ENCODE measurements at places on chromosomes 13 and 19.

DNA sequence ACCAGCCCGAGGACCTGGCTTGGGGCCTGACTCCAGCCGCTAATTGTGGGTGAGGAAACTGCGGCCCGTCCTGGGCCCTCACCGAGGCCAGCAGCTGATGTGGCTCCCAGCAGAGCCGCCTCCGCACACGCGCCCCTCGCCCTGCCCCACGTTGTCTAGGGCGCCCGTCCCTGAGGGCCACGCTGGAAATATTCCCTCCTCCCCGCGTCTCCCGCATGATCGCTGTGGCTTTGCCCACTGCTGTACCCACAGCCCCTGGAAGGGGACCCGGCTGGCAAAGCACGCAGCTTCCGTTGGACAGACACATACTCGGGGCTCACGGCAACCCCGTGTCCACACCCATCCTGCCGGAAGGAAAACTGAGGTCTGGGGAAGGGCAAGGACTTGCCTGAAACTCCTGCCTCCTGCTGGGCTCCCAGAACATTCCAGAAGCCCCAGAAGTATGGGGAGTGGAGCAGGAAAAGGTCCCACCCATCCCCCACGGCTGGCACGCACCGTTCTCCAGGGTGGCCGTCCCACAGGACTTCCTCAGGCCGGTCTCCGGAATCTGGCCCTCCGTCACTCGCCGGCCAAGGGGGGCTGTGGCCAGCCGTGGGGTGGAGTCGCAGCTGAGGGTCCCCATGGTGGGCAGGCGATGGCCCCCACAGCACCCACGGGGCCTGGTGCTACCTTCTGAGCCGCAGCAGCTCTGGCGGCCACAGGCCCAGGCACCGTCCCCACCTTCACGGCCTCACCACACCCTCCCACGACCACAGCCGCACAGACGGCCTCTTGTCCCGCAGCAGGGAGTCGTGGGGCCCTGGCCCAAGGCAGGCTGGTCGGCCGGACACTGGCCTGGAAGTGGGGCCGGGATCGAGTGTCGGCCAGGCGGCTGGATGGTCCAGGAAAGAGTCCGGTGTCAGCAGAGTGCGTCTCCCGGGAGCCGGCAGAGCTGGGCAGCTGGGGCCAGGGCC lies 13.6 kb upstream of the SHC2 start:
- H3K4me3 ChIP-seq = no peak overlapping the region
- DNase-seq = no peak
- peaks cover 7% of the 10 kb centered on the region for H3K27me3 ChIP-seq
- H3K4me1 ChIP-seq = no peaks in the 10 kb centered on the region
- no peak overlapping the region for H3K27ac ChIP-seq
- H3K36me3 ChIP-seq = no peaks in the 10 kb centered on the region

- no peaks in the 10 kb centered on the region for H3K36me3 ChIP-seq
- H3K4me3 ChIP-seq = peak overlapping the region; percentile 60
- peak overlapping the region; percentile 86 for H3K27ac ChIP-seq
- peak; percentile 53 for DNase-seq
- peaks cover 4% of the 10 kb centered on the region for H3K27me3 ChIP-seq
- peaks cover 18% of the 10 kb centered on the region for H3K4me1 ChIP-seq
Observed at GRCh38 chr19:48501494-48502349, 9.9 kb downstream of the LMTK3 start.

GRCh38 chr13:75618308-75618707 lies 17.8 kb upstream of the LMO7 start:
- H3K4me1 ChIP-seq = no peaks in the 10 kb centered on the region
- H3K36me3 ChIP-seq = peaks cover 10% of the 10 kb centered on the region
- H3K27me3 ChIP-seq = no peaks in the 10 kb centered on the region
- H3K27ac ChIP-seq = peak overlapping the region; percentile 80

DNA sequence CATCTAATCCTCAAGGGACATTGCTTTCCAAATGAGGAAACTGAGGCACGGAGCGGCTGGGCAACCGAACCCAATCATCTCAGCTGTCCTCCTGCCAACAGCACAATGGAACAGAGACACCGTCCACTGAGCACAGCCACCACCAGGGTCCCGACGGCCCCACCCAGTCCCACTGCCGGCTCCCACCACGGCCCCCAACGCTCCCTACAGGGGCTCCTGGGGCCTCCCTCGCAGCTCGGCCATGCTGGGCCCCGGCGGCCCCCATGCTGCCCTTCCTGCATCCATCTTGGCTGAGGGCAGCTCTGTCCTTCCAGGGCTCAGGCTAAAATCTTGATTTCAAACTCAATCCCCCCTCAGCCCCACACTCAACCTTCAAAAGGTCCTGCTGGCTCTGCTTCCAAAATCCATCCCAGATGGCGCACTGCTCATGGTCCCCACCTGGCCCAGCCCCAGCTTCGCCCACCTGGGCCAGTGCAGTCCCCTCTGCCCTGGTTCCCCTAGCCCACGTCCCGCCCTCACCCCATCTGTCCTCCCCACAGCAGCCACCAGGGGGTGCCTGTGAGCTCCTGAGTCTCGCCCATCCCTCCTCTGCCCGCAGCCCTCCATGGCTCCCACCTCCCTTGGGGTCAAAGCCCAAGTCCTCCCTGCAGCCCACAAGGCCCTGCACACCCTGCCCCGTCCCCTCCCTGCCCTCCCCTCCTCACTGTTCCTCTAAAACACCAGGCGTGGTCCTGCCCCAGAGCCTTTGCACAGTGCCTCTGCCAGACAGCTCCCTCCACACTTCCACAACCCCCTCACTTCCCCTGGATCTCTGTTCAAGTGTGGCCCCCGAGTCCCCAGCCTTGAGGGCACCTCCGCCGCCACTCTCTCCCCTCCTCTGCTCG lies 7.9 kb downstream of the PIP5K1C start:
- H3K36me3 ChIP-seq = no peaks in the 10 kb centered on the region
- no peak overlapping the region for H3K4me3 ChIP-seq
- peaks cover 24% of the 10 kb centered on the region for H3K4me1 ChIP-seq
- no peaks in the 10 kb centered on the region for H3K27me3 ChIP-seq
- no peak overlapping the region for H3K27ac ChIP-seq

GRCh38 chr13:30928978-30929377 lies 3.5 kb upstream of the TEX26 start:
- H3K4me1 ChIP-seq = peaks cover 3% of the 10 kb centered on the region
- H3K4me3 ChIP-seq = no peak overlapping the region
- H3K27ac ChIP-seq = no peak overlapping the region
- no peak for DNase-seq
- no peaks in the 10 kb centered on the region for H3K36me3 ChIP-seq

DNA sequence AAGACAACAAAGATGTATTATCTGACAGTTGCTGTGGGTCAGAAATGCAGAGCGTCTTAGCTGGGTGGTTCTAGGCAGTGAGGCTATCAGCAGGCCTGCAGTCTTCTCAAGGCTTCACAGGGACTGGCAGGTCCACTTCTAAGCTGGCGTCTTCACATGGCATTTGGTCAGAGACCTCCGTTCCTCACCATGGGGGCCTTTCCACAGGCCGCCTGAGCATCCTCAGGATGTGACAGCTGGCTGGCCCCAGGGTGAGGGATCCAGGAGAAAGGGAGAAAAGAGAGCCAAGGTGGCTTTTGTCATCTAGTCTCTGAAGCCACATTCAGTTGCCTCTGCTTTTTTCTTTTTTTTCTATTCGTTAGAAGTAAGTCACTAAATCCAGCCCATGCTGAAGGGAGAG lies 50.3 kb downstream of the FGF14 start:
- no peaks in the 10 kb centered on the region for H3K4me1 ChIP-seq
- H3K4me3 ChIP-seq = no peak overlapping the region
- no peak for DNase-seq
- no peaks in the 10 kb centered on the region for H3K36me3 ChIP-seq
- H3K27ac ChIP-seq = no peak overlapping the region

DNA sequence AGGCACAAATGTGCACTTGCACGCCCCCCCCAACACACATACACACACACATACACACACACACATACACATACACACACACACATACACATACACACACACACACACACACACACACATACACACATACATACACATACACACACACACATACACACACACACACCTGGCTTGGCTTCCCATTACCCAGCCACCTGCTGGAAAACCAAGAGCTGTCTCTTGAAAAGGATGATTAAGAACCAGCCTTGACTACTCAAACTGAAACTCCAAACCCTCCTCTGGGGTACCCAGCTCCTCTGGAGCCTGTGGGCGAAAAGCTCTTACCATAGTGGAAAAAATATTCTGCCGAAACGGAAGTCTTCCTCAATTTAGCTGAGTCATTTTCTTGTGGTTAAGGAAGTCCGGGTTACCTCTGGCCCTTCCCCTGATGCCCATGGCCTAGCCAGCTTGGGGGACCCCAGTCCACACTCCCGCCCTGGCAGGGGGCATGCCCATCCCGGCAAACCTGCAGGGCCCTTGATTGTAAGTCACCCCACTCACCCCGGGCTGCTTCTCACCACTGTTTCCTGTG lies 21.9 kb downstream of the CEBPA start:
- no peak for DNase-seq
- H3K4me3 ChIP-seq = no peak overlapping the region
- no peaks in the 10 kb centered on the region for H3K36me3 ChIP-seq
- peaks cover 5% of the 10 kb centered on the region for H3K27me3 ChIP-seq
- H3K27ac ChIP-seq = no peak overlapping the region
- no peaks in the 10 kb centered on the region for H3K4me1 ChIP-seq

- no peak for DNase-seq
- H3K36me3 ChIP-seq = peaks cover under 1% of the 10 kb centered on the region
- H3K4me3 ChIP-seq = no peak overlapping the region
- no peak overlapping the region for H3K27ac ChIP-seq
- peaks cover 68% of the 10 kb centered on the region for H3K4me1 ChIP-seq
- no peaks in the 10 kb centered on the region for H3K27me3 ChIP-seq
Observed at GRCh38 chr19:51141181-51141580, 920 bp upstream of the SIGLEC7 start.

DNA sequence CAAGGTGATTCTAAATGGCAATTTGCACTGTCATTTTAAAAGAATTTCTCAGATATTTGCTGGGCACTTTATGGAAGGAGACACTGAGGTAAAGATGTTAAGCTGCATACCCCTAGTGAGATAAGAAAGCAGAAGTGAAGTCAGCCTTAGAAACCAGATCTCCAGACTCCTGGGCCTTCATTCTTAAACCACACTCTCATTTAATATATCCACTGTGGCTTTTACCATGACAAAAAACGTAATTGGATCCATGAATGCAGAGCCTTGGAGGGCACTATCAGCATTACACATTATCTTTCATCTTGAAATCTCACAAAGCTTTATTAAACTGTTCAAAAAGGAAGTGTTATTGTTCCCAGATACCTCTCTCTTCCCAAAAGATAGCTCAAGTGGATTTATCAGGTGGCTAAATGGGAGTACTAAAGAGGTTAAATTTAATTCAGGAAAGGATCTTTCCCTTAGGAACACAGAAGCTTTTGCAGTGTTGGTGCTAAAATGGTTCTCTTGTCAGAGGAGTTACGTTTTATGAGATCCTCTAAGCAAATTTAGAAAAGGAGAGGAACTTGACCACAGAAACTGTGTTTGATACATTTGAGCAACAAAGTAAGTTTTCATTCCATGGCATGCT lies 1060.4 kb downstream of the EFNB2 start:
- no peaks in the 10 kb centered on the region for H3K4me1 ChIP-seq
- no peaks in the 10 kb centered on the region for H3K36me3 ChIP-seq
- H3K27me3 ChIP-seq = peaks cover 6% of the 10 kb centered on the region
- DNase-seq = no peak

- H3K27me3 ChIP-seq = no peaks in the 10 kb centered on the region
- H3K4me1 ChIP-seq = no peaks in the 10 kb centered on the region
- H3K36me3 ChIP-seq = no peaks in the 10 kb centered on the region
- DNase-seq = no peak
Observed at GRCh38 chr19:51271067-51271466, 20.2 kb downstream of the SIGLECL1 start.

DNA sequence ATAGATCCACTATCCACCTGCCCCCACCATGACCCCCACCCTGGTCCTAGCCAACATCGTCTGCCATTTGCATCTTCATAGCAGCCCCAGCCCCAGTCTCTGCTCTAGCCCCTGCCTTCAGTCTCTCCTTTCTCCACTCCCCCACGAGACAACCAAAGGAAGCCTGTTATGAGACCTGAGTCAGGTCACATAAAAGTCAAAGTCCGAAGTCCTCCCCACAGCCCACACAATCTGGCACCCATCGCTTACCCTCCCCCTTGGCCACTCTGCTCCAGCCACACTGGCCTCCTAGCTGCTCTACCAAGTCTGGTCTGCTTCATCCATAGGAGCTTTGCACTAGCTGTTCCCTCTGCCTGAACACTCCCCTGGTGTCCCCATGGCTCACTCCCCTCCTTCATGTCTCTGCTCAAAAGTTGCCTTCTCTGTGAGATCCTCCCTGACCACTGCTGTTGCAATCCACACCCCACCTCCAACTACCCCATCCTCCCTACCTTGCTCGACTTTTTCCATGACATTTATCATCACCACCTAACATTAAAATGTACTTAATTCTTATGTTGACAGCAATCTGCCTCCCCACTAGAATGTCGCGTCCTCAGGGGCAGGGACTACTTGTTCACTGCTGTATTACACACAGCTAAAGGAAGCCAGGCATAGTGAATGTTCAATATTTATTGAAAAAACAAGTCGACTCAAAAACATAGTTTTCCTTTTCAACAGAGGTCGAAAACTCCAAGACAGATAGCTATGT lies 1.2 kb upstream of the PLEKHG2 start:
- peak overlapping the region; percentile 91 for H3K4me3 ChIP-seq
- no peaks in the 10 kb centered on the region for H3K27me3 ChIP-seq
- no peak for DNase-seq
- H3K4me1 ChIP-seq = peaks cover 40% of the 10 kb centered on the region
- peaks cover 23% of the 10 kb centered on the region for H3K36me3 ChIP-seq
- H3K27ac ChIP-seq = peak overlapping the region; percentile 93

- H3K4me1 ChIP-seq = no peaks in the 10 kb centered on the region
- no peaks in the 10 kb centered on the region for H3K27me3 ChIP-seq
- no peak overlapping the region for H3K27ac ChIP-seq
- no peaks in the 10 kb centered on the region for H3K36me3 ChIP-seq
- H3K4me3 ChIP-seq = no peak overlapping the region
Observed at GRCh38 chr19:50790922-50791467, 780 bp downstream of the ACP4 start.

DNA sequence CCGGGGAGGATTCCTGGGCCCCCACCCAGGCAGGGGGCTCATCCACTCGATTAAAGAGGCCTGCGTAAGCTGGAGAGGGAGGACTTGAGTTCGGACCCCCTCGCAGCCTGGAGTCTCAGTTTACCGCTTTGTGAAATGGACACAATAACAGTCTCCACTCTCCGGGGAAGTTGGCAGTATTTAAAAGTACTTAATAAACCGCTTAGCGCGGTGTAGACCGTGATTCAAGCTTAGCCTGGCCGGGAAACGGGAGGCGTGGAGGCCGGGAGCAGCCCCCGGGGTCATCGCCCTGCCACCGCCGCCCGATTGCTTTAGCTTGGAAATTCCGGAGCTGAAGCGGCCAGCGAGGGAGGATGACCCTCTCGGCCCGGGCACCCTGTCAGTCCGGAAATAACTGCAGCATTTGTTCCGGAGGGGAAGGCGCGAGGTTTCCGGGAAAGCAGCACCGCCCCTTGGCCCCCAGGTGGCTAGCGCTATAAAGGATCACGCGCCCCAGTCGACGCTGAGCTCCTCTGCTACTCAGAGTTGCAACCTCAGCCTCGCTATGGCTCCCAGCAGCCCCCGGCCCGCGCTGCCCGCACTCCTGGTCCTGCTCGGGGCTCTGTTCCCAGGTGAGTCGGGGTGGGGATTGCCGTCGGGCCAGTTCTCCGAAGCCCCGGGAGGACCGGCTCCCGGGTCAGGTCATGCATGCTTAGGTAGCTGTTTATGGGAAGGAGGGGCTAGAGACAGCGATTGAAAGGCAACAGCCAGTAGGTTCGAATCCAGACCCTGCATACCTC lies at the start of gene ICAM1:
ICAM1 (plus strand) TSS at position 505 of the 779 bp plus-strand sequence; CDS start at position 545, 40 bp downstream.
- H3K27me3 ChIP-seq = no peaks in the 10 kb centered on the region
- DNase-seq = peak; percentile 61
- H3K4me3 ChIP-seq = peak within 1 kb of the TSS; percentile 85
- H3K27ac ChIP-seq = peak within 1 kb of the TSS; percentile 90

- H3K27ac ChIP-seq = no peak overlapping the region
- no peak overlapping the region for H3K4me3 ChIP-seq
- peaks cover 16% of the 10 kb centered on the region for H3K36me3 ChIP-seq
- peaks cover 21% of the 10 kb centered on the region for H3K27me3 ChIP-seq
Observed at GRCh38 chr19:55454787-55455243, 6.6 kb downstream of the ISOC2 start.

All from naive thymus-derived CD8-positive, alpha-beta T cell (primary cell).